ENCODE measurements at places on chromosomes 11 and 22.

GRCh38 chr11:45834298-45834756, 12.9 kb upstream of the CRY2 start:
- DNase-seq: no peak

- DNase-seq: no peak
Measured at GRCh38 chr11:845872-846495, 3.3 kb downstream of the TSPAN4 start.

DNA sequence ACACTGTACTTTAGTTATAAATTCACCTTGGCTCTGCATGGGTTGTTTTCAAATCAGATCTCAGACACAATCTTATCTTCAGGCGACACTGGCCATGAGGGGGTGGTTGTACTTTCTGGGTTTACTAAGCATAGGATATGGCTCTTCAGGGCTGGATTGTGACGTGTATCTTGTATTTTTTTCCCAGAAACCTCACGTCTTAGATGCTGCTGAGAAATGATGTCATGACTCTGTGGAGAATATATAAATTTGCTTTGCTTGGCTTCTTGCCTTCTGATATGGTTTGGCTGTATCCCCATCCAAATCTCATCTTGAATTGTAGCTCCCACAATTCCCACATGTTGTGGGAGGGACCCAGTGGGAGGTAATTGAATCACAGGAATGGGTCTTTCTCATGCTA, 82.8 kb upstream of the VSTM5 start:
- DNase-seq: no peak

- DNase-seq: no peak
Measured at GRCh38 chr11:123457187-123457770, 27.2 kb downstream of the GRAMD1B start.

DNA sequence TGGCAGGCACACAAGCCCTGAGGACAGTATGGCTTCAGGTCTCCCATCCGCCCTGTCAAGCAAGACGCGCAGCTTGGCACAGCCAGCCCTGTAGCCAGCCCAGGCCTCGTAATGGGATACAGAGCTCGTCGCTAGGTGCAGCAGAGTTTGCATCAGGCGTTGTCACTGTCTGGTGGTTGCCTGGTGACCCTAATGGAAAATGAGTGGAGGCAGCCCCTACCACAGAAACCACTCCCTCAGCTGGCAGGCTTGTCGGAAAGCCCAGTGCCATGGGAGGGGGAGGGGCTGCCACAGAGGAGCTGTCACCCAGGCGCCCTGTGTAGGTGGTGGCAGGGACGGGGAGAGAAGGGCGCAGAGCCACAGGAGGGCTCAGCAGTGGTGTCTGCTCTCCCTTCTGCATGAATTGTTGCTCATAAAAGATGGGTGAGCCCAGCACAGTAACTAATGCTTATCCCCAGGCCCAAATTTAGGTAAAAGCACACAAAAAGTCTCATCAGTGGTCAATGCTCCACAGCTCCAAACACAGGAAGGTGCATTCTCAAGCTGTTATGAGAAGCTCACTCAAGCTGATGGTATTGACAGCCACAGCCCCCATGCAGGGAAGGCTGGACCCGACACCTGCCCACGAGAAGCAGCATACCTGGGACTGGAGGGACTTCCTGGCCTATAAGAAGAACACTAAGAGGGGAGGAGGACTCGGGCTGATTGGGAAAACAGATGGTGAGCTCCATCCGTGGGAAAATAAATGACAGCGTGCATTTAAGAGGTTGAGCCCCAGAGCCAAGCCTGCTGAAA, 164.6 kb downstream of the ETS1 start:
- no peak for DNase-seq

DNA sequence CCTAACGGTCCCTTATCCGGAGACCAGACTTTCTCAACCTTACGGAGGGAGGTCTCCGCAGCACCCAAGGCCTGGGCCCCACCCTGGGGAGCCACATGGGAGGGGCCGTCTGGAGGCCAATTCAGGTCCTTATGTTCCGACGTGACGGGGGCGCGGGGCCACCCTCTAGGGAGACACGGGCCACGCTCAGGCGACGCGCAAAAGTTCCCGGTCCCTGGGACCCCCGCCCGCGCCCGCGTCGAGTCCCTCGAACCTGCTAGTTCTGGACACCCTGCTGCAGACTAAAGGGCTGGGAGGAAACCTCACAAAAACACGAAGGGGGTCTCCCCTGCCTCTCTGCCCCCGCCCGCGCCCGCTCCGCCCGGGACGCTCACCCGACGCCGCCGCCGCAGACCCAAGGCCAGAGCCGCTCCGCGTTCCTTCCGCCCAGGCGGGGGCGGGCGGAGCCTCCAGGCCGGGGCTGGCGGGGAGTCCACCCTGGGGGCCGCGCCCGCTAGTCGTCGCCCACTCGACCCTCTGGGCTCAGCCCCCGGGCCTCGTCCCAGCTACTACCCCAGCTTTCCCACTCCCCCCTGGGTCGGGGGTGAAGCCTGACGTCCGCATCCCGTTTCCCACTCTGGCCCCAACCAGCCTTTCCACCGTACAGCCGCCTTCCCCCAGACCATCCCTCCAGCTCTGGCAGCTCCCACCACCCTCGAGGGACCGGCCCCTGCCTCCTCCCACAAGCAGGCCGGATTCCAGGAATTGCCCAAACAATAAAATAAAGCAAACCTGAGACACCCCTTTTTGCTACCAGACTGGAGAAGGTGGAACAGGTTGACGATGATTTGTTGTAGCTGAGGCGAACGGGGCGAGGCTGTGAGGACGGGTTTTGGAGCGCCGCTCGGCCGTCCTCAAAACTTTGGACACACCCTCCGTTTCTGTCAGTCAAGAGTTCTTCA, 2.7 kb downstream of the RNH1 start:
- no peak for DNase-seq

GRCh38 chr11:77361184-77361583, 59.7 kb upstream of the GDPD4 start:
- DNase-seq: no peak

- DNase-seq: no peak
Measured at GRCh38 chr22:30565341-30565740, 9.1 kb downstream of the GAL3ST1 start.

GRCh38 chr11:1055109-1055703, 18.7 kb upstream of the MUC6 start:
- no peak for DNase-seq

DNA sequence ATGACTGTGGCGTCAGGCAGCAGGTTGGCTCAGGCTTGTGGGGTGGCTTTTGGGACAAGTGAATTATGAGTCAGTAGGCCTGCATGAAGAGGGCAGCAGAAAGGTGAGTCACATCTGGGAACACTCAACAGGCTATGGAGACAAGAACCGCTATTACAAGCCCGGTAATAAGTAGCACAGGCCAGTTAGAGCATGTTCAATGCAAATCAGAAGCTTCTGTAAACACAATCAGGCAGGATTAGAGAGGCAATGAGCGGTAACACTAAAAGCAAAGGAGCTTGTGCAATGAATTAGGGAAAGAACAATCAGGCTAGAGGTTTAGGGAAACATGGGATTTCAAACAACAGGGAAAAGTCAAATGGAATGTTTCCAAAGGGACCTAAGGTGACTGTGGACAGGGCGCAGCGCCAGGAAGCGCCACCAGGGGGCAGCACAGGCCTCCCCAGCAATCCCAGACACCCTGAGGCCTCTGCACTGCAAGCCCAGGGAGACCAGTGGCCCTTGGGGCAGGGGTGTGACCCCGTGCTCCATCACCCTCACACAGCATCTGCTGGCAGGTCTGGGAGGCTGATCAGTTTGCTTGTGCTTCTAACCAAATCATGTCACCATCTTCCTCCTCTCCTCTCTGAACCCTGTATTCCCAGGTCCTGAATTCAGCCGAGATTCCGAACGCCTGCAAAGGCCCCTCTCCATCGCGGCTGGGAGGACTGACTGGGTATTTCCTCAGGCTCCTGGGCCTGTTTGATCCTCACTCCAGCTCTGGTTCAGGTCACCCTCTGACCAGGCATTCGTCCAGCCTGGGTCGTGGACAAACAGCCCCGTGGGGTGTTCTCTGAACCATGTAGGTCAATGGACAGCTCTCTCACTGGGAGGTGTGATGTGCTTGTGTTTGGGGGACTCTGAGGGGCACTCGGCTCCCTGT, 50.0 kb downstream of the C11orf58 start:
- DNase-seq: peak; percentile 72

DNA sequence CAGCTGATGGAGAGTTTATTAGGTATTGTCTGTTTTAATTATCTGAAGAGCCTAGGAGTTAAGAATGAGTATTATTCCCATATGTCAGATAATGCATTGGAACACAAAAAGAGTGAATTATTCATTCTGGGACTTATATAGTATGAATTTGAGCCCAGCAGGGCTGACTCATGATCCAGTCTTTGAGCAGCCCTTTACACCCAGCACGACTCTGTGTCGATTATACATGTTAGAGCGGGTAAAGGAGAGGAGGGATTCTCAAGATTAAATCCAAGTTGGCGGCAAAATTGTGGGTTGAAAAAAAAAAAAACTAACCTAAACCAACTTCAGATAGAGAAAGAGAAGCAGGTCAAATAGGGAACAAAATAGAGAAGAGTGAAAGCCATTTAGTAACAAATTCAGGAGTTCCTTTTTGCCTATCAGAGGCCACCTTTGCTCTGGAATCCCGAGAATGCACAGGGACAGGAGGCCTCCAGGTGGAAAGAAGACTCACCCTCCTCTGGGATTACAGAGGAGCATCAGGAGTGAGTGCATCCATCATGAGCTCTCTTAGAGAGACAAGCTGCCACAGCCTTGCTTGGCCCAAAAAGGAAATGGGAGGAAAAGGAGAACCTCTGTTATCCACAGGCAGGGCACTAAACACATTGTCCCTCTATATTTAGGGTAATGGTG, 3.1 kb downstream of the MRGPRX1 start:
- no peak for DNase-seq

- DNase-seq: no peak
Measured at GRCh38 chr11:16685914-16686313, 52.5 kb upstream of the C11orf58 start.

GRCh38 chr11:10418950-10419310, 36.1 kb upstream of the AMPD3 start:
- no peak for DNase-seq

DNA sequence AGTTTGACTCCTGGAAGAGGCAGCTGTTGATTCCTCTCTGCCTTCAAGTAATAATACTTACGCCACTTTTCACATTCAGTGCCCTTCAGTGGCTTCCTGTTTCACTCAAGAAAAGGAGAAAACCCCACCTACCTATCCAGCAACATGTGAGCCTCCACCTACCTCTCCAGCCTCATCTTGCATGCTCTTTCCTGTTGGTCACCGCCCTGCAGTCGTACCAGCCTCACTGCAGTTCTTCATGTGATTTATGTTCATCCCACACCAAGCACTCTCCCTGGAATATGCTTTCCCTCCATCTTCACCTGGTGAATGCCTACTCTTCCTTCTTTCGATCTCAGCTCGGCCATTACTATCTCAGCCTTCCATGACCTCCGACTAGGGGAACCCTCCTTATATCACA, 21.8 kb upstream of the YWHAH start:
- DNase-seq: no peak

DNA sequence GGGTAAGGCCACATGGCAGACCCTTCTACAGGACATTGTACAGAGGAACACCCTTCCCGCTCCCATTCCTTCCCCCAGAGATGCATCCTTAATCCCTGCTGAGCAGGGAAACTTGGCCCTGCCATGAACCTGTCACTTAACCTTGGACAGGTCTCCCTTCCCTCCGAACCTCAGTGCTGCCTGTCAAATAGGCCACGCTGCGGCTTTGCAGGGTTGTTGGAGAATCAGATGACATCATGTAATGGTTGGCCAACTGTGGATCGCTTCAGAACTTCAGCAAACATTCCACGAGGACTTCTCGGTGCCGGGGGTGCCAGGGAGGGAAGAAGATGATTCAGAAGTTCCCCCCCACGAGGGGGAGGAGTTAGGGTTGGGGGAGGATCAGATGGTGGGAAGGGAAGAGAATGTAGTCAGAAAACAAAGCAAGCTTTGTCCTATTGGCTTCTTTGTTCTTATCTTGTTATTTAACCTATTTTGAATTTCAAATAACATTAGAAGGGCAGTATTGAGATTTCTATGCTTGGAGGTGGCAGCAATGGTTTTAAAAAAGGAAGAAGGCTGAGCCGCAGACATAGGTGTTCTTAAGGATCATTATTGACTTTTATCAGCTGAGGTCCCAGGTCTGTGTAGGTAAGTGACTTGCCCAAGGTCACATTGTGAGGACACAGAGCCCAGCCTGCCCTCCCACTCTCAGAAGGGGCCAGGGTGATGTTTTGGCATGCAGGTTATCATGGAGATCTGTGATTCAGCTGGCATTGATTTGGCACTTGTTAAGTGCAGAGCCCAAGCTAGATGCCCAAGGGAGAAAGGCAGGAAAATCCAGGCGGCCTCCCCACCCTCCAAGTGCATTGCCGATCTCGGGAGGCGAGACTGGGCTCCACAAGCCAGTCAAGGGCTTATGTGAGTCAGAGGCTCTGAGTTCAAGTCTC, 3.1 kb downstream of the CDC42EP1 start:
- DNase-seq: peak; percentile 71

- no peak for DNase-seq
Measured at GRCh38 chr11:61037441-61038093, 64.7 kb upstream of the CD5 start.

GRCh38 chr11:109247071-109247470, 174.9 kb upstream of the C11orf87 start:
- no peak for DNase-seq

- no peak for DNase-seq
Measured at GRCh38 chr11:26420331-26420730, 88.4 kb downstream of the ANO3 start.

DNA sequence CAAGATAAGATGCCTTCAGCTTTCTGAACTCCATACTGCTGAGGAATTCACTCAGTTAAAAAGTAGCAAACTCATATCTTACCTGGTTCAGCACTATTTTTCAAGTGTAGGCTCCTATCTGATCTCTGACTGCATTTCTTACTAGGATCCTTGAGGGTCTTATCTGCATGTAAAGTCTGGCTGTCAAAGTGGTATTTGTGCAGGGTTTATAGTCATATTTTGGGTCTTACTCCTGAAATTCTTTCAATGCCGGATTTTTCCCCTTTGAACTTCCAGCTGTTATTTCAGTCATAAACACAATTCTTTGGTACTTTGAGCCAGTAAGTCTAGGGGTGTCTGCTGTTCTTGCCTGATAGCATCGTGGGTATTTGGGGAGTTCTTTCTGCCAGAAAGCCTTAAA, 25.3 kb upstream of the NOX4 start:
- DNase-seq: no peak

DNA sequence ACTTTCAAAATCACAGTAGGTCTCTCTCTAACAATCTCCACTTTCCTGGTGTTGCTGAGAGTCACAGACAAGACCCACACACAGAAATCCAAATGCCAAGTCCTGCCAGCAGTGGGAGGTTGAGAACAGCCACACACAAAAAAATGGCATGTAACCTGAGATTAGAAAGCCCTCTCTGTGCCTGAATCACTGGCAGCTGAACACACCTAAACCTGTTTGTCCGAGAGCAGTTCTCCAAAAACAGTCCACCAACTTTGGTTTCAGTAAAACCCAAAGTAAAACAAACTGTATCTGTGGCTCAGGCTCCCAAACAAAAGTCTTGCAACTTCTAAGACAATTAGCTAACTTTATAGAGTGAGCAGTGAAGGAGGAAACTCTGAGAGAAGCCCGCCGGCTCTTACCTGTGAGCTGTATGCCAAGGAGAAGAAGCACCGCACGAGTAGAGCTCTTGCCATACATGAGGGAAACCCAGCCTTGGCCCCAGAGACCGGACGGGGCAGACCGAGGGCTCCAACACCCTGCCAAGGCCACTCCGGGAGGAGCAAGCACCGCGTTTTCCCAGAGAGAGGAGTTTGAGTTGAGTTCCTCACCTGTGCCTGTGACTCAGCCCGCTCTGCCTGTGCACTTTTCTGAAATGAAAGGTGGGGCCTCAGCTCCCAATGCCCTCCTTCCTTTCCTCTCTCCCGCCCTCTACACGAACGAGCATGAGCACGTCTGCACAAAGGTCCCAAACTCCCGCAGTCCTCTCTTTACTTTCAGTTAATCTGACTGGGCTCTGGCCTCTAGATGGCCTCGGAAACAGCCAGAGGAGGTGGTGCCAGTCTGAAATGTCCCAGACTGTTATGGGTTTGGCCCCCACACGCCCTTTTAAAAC, at the start of gene MPZL2:
TSS of gene MPZL2 (minus strand) at position 603 of the 874 bp plus-strand sequence. CDS start at position 459, 144 bp downstream.
- DNase-seq: no peak

All from H54 (cell line).